ENCODE measurements at places on chromosomes 7 and 10.

DNA sequence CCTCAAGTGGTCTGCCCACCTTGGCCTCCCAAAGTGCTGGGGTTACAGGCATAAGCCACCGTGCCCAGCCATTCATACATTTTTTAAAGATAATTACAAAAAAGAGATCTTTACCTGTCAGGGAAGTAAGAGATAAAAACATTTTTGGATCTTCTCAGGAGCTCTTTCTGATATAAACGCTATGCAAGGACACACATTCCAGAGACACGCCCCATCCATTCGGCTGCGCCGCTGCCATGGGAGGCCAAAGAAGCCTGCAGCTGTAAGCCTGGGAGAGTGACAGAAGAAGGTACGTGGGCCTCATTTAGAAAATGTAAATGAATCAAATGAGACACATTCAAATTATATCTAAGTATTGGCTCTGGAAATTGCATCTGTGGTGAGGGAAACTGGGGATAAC, 85.3 kb downstream of the LYZL1 start:
- DNase-seq, result no peak

DNA sequence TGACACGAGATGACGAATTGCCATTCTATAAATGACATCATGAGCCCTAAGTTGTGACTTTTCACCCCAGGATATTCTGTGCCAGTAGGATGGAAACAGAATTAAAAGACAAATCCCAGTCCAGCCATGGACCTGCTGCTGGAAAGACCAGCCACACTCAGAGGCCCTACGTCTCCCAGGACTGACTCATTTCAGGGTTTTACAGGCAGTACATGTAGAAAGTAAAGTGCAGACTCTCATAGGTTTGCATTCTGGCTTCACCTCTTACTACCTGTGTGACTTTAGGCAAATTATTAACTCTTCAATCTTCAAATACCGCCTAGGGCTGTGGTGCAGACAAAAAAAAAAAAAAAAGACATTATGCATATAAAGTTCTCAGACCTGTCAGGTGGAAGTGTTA, 188.8 kb downstream of the NEBL start:
- no peak for DNase-seq

GRCh38 chr10:132911786-132912097, 30.6 kb downstream of the CFAP46 start:
- no peak for DNase-seq

GRCh38 chr10:29482591-29483431, 152.0 kb downstream of the SVIL start:
- peak; percentile 54 for DNase-seq

DNA sequence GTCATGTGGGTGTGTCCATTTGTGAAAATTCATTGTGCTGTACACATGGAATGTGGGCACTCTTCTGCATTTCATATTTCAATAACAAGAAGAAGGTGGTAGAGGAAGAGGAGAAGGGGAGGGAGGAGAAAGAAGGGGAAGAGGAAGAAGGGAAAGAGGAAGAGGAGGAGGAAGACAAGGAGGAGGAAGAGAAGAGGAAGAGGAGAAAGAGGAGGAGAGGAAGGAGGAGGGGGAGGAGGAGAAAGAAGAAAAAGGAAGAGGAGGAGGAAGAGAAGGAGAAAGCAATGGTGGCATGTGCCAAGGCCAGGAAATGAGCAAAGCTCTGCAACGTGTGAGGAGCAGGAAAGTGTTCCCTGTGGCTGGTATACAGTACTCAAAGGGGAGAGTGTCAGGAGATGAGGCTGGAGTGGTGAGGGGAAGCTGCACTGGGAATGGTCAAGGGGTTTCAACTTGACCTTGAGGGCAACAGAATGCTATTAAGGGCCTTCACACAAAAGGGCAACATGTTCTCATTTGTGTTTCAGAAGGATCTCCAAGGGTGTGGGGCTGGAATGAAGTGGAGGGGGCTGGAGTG, 40.5 kb downstream of the WNT2 start:
- DNase-seq, result no peak

GRCh38 chr7:130380861-130381455, 664 bp downstream of the CPA1 start:
- DNase-seq, result no peak

- DNase-seq, result no peak
These were observed 4.9 kb downstream of the KMT2C start for GRCh38 chr7:152430854-152431253.

DNA sequence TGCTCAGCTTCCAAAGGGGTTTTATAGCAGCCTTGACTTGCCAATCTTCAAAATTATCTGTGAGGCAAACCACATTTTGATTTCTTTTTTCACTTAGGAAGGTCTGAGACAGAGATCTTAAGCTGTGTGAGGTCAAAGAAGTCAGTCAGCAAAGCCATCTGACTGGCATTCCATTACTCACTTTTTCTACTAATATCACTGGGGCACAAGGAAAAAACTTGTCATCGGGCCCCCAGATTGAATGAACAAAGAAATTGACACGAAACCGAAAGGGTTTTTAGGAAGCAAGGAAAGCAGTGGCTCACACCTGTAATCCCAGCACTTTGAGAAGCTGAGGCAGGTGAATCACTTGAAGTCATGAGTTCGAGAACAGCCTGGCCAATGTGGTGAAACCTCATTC, 78.5 kb upstream of the FRMD4A start:
- DNase-seq, result no peak

- no peak for DNase-seq
These were observed 232.6 kb upstream of the FERD3L start for GRCh38 chr7:19377611-19378344.

- no peak for DNase-seq
These were observed 258.0 kb downstream of the GFRA1 start for GRCh38 chr10:116014871-116015582.

GRCh38 chr10:96389785-96390184, 31.0 kb upstream of the OPALIN start:
- DNase-seq, result no peak

- no peak for DNase-seq
These were observed 527.8 kb downstream of the MDFIC start for GRCh38 chr7:115449689-115450088.

DNA sequence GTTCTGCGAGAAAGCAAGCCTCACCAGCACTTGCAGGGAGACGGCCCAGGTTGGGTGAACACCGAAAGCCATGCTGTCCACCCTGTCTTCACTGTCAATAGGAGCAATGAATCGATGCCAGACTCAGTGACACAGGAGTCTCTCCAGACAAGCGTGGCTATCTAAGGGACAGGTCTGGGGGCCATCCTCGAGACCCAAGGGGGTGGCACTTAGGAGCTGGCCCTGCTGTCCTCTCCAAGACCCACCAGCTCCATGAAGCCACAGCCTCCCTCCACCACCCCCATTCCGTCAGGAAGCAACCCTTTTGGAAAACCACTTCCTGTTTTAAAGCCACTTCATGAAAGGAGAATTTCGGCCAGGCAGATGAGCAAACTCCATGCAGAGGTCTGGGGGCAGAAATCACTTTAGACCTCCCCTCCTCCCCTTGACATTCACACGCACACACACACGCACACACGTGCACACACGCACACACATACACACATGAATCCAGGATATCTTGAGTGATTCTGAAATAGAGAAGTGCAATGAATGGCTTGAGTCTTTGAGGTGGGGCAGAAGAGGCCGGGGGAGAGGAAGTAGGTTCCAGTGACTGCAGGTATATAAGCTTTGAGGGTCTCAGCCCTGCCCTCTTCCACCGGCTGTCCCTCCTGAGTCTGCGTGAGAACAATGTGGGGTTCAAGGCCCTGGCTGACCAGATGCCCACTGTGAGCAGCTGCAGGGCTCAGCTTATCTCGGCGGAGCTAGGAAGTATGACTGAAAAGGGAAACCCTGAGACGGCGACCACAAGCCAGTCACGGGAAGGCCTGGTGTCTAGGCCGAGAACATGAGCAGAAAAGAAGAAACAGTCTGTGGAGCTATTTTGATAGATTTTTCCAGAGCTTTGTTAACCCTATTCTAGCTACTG, 25.0 kb downstream of the RGS10 start:
- no peak for DNase-seq

GRCh38 chr7:105622106-105622731, 40.9 kb upstream of the EFCAB10 start:
- DNase-seq, result peak; percentile 13

DNA sequence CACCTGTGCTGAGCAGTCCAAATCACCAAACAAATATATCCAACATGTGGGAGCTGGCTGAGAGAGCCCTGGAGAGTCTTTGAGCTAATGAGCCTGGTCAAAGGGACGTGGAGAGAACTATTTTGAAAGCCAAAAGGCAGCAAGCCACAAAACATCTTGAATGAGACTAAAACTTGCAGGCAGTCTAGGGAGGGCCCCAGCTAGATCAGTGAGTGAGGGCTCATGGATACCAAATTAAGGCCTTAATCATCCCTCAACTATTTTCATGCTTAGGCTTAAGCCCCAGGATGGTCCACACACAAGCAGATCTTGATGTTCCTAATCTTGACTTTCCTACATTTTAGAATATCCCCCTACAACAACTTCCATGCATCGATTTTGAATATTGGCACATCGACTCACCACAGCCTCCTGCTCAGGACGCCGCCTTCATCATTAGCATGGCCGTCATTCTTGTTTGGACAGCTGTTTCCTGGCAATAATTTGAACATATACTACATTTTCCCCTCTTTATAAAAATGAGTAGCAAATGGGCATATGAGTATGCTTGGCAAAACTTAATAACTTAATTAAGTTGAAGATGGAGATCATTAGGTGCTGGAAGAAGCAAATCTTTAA, 86.9 kb upstream of the ADAM12 start:
- no peak for DNase-seq

GRCh38 chr7:116542618-116543017, 17.8 kb downstream of the CAV1 start:
- DNase-seq, result no peak

DNA sequence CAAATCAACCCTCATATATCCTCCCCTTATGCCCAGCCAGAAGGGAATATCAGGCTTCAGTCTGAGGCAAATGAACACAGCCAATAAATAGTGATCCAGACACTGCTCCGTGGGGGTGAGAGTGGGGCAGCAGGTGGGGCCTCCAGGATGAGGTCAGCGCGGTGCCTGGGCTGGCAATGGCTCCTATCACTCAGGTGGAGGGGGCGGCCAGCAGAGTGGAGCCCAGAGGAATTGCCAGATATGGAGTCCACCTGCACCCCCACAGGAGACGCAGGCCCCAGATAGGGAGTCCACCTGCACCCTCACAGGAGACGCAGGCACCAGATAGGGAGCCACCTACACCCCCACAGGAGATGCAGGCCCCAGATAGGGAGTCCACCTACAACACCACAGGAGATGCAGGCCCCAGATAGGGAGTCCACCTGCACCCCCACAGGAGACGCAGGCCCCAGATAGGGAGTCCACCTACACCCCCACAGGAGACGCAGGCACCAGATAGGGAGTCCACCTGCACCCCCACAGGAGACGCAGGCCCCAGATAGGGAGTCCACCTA, 78.0 kb upstream of the PPP2R2D start:
- DNase-seq, result no peak

DNA sequence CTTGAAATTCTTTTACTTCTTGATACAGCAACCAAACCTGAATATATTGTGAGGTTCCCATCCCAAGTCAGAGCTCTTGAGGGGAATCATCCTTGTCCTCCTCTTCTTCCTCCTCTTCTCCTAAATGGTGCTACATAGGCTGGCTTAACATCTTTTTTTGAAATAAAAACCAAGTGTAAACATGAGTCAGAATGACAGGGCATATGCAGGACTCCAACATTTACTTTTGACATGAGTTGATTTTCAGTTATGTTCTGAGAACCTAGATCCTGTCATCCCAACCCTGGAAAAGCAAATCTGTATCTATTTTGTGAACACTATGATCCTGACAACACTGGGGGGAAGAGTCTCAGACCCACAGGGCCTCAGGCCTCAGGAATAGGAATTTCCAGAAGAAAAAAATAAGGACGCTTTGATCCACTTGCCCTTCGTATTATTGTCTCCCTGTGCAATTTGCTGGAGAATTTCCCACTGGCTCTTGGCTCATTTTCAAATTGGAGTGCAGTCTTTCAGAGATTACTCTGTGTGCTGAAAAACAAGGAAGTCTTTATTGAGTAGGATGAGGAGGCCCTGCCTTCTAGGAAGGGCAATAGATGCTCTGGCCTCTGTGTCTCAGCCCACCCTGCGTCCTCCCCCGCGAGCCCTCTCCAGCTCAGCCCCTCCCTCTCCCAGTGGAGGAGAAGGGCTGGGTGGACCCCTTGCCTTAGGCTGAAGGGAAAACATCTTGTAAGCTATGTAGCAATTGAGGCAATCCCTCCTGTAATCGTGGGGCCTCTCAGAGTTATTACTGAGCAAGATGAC, 121.6 kb downstream of the CREB5 start:
- no peak for DNase-seq

DNA sequence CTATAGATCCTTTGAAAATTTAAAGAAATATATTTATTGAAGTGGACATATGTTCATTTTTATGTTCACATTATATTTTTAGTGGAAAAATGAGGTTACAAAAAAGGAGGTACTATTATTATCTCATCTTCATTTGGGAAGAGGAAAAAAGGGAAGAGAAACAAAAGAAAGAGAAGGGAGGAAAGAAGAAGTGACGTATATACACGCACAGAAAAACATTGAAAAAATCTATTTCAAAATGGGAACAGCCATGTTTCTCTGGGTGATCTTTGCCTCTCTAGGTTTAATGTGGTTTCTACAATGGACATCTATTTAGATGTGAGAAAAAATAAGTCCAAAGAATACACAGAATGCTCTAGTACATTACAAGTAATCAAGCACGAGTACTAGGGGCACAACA, 14.8 kb downstream of the ANK3 start:
- no peak for DNase-seq

DNA sequence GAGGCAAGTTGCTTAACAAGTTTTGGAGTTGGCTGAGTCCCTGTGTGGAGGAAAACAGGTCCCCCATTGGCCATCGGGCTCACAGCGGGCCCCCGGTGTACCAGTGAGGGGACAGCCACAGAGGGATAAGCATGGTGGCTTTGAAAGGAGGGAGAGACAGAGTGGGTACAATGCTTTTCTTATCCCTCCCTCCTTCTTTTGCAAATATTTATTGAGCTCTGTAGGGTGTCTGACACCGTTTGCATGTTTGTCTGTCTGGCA, 2.8 kb downstream of the HTRA1 start:
- DNase-seq, result no peak

- no peak for DNase-seq
These were observed 235.7 kb downstream of the AUTS2 start for GRCh38 chr7:69833964-69834363.

DNA sequence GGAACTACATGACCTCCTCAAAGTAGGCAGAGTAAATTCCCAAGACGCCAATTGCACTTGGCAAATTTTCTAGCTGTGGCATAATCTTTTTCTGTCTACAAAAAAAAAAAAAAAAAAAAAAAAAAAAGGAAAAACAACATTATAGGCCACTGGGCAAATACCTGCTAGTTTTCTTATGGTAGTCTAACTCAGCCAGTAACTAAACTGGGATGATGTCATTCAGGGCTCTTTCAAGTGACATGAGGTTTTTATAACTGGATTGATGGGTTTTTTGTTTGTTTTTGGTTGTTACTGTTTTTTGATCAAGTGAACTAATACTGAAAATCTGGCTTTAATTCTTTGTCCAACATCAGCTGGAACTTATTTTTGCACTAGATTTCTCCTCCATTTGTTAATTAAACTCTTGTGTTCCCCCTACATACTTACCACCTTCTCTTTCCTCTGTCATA, 7.4 kb upstream of the VIM start:
- no peak for DNase-seq

- DNase-seq, result no peak
These were observed 9.3 kb downstream of the CRYGN start for GRCh38 chr7:151430391-151431205.

GRCh38 chr7:151936207-151936606, 20.0 kb upstream of the GALNTL5 start:
- no peak for DNase-seq

GRCh38 chr7:142910031-142910433, 23.5 kb downstream of the TRPV5 start:
- DNase-seq, result no peak
